ENCODE measurements at places on chromosomes 5 and 9.

DNA sequence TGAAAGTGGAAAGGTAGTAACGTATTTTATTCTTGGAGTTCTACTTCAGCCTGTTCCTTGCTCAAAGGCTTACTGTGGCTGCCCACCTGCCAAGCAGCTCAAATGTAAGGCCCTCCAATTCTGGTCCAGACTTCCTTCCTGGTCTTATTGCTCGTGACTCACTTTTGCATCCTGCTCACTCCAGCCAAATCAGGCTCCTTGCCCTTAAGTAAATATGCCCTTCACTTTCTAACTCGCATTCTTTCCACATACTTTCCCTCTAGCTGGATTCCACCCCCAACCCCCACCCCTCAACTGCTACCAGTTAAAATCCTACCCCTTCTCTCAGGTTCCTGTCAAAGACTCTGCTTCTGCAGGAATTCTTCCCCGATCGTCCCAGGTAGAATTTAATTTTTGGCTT, 96.6 kb downstream of the GALNT10 start:
- DNase-seq = no peak

- no peak for DNase-seq
These were observed 299.4 kb upstream of the RASA1 start for GRCh38 chr5:86968301-86968753.

DNA sequence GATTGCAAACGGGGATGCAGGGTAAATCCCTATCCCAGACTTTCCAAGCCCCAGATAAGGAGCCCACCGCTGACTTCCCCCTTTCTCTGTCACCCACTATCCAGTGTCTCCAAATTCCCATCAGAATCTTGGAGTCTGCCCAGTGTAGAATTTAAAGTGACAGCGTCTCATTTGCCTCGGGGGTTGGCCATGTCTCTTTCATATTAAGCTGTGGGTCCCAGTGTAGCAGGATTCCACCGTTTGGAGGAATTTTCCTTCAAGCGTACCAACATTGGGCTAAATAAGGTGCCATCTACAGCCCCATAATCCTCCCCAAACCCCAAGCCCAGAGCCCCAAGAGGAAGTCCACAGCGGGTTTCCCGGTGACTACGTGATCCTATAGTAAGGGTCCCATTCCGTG, 1.1 kb downstream of the BRINP1 start:
- no peak for DNase-seq

DNA sequence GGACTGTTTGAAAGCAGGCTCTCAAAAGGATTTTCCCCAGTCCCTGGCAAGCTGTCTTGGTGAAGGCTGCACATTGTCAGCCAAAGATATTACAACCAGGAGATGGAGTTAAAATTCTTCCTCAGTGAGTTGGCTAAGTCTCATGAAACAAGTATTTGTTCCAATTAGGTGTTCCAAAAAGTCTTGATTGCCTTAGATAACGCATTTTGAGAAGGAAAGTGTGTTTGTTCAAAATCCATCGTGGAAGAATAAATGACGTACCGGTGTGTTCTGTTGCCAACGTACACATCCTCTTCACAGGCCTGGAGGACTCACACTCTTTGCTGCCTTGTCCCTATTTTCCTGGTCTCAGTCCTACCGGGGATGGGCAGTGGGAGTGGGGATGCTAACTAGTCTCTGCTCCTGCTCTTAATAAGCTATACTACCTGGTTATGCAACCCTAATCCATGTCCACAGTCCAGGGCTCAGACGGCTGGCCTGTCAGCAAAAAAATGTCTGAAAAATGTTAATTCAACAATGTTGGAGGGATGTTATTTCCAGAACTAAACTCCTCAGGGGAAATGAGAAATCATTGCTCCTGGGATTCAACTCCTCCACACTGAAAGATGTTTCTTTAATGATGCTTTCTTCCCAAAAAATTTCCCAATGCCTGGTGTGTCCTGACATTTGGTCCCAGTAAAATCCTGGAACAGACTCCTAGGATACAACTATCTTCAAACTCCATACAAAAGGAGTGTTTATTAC, 175.3 kb upstream of the KLF9 start:
- no peak for DNase-seq

DNA sequence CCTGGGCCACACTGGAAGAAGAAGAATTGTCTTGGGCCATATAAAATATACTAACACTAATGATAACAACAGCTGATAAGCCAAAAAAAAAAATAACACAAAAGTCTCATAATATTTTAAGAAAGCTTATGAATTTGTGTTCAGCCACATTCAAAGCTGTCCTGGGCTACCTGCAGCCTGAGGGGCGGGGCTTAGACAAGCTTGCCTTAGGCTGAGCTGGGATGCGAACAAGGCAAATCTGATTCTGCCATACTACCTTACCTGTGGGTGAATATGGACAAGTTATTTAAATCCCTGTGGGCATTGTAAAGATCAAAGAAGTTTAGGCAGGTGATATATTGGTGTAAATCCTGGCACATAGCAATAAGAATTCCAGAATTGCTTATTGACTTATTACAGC, 212.3 kb upstream of the ATP10B start:
- no peak for DNase-seq

GRCh38 chr5:26326153-26326759, 712.1 kb downstream of the CDH9 start:
- DNase-seq = no peak

DNA sequence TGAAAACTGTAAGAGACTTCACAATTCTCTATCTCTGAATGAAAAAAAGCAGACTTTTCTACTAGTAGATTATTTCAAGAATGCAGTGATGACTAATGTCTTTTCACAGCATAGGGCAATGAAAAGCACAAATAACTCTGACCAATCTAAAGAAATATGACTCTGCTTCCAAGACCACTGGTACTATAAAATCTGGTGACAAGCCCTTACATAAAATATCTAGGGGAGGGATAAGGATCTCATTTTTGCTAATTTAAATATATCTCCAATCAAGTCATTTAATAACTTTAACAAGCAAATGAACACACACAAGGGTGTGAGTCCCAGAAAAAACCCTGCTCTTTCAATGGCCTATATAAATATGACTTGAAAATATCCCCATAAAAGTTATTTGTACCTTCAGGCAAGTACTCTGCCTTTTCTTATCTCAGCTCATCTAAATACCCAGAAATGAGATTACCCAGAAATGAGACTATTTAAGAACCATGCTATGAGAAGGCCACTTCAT, 105.2 kb downstream of the GNAQ start:
- no peak for DNase-seq

- DNase-seq = no peak
These were observed 35.8 kb downstream of the PPIC start for GRCh38 chr5:123000731-123001130.

- DNase-seq = no peak
These were observed 483 bp downstream of the FBXL7 start for GRCh38 chr5:15500325-15501001.

- no peak for DNase-seq
These were observed 50.9 kb downstream of the GOLPH3 start for GRCh38 chr5:32123058-32123805.

DNA sequence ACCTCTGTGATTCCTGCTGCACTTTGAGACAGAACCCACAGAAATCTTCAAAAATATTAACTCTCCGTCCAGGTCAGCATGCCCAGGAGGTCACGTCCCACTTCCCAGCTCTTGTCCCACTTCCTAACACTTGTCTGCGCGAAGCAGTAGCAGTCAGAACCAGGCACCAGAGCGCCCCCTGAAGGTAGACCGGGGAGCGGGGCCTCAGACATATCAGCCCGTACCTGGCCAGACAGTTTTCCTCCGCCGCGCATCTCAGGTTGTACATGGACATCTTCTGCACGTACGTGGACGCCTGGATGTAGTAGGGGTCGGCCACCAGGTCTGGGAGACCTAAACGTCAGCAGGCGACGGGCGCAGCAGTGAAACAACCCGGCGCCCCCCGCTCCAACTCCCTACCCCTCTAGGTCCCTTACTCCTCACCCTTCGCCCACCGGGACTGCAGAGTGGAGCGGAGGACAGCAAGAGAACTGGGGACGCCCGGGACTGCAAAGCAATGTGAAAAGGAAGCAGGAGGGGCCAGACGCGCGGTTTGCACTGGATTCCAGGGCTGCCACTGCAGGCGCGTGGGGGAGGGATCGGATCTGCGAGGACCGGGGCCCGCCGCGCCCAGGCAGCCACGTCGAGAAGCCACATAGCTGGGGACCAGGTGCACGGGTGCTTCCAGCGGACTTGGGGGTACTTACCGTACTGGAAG, 1.2 kb downstream of the LOX start:
- no peak for DNase-seq

- DNase-seq = no peak
These were observed 45.8 kb upstream of the PRDM9 start for GRCh38 chr5:23461576-23461975.

DNA sequence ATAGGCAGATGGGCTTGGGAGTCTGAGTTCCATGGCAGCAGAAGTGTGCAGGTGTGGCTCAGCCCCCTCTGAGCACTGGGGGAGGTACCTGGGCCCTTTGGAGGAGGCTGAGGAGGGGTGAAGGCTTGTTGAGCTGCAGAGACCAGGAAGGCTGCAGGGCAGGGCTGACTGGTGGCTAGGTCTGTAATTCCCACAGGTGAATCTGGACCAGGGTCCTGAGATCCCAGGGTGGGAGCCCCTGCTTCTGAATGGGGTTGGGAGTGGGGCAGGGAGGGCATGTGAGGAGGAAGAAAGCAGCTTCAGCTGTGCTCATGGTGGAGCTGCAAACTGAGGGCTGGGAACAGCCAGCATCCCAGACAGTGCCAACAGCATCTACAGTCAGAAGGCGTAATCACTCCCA, 111.1 kb downstream of the CACNA1B start:
- no peak for DNase-seq

GRCh38 chr5:146510559-146511125, 5.3 kb downstream of the GPR151 start:
- no peak for DNase-seq
